ENCODE measurements at places on chromosomes 4 and X.

DNA sequence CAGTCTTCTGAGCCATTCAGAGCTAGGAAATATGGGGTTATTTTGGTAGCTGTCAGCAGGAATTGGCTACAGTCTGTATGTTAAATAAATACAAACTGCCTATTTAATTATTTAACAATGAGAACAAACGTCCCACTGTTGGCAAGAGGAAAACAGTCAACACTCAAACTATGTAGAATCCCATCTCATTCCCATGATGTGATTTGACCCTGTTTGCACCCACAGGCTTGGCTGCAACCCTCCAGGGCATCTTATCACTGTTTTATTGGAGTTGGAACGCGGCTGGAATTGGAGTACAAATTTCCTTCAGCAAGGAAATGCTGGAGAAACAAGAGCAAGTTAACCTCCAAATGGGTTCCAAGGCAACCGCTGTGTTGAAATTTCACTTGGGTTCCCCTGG, 124.0 kb downstream of the KIT start:
- no peak for DNase-seq

DNA sequence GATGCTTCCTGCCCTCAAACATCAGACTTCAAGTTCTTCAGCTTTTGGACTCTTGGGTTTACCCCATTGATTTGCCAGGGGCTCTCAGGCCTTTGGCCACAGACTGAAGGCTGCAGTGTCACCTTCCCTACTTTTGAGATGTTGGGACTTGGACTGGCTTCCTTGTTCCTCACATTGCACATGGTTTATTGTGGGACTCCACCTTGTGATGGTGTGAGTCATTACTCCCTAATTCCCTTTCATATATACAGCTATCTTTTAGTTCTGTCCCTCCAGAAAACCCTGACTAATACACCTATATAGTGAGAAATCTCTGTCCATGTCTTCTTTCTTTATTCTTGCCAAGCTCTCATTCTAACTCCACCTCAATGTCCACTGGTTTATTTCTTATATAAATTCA, 736.9 kb upstream of the HS3ST1 start:
- DNase-seq: no peak

DNA sequence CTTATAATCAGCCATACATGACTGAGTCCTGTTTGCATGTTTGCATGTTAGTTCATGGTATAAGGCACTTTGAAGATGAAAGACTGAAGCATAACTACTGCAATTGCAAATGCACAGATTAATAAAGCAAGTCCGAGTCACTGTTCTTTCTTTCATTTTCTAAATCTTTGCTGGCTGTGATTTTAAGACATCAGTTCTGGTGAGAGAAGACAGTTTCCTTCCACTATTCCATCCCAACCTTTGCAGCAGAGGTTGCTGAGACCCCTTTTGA, 28.3 kb downstream of the RASL11B start:
- no peak for DNase-seq

DNA sequence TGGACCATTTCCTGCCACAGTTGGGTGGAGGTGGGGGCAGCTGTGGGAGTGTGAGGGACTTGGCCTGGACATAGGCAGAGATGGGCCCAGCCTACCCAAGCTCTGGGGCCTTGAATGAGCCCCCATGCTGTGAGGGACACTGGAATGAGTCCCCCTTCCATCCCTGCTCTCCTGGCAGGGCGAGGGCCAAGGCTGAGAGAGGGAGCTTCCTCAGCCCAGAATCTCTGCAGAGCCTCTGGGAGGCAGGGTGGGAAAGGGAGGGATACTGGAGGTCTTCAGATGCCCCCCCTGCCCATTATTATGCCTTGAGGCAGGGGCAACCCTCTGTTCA, 124.5 kb upstream of the PJA1 start:
- no peak for DNase-seq

GRCh38 chr4:80268936-80269335, 2.5 kb downstream of the FGF5 start:
- DNase-seq: no peak

- DNase-seq: no peak
Measured at GRCh38 chrX:148382983-148383382, 117.4 kb upstream of the AFF2 start.

DNA sequence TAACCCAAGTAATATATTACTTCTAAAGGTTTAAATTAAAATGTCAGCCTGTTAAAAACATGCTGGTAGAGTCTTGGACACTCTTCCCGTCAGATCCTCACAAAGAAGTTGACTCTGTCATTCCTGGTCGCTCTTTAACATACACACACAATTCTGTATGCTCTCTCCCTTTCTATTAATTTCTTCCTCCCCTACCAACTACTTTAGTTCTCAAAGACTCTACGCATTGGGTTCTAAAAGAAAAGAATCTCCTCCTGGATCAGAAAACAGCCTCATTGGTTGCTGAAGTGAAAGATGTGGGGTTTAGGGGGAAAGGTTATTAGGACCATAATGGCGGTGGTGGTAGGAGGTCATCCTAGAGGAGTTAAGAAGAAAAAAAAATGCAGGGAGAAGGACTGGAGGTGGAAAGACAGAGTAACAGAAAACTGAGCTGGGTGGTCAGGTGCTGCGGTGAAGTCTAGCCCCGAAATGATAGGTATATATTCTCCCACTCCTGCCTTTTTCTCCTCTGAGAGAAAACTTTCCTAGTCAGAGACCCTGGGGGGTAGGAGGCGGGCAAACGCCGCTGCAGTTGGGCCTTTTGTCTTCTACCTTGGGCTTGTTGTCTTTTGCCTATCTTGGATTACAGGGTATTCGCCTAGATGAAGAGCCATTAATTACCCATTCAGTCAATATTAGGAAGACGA, 5.2 kb upstream of the PITX2 start:
- no peak for DNase-seq

GRCh38 chr4:54924891-54925290, 200.5 kb downstream of the KDR start:
- no peak for DNase-seq

DNA sequence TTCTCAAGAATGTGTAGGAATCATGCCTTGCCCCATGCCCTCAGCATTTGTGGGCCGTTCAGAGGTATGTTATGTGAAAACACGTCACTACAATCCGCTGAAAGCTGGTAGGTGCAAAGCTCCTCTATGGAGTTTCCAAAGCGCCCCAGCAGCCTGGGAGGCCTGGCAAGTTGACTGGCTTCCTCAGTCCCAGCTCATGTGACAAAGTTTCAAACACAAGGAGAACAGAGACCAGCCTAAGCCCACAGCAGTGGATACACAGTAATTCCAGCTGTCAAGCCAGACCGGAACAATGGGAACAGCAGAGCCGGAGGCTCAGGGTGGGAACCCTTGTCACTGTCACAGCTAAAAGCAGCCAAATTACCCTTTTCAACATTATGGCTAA, 33.5 kb downstream of the NAT8L start:
- DNase-seq: no peak

Measured in stimulated activated naive CD4-positive, alpha-beta T cell (primary cell).